ENCODE measurements at places on chromosomes 4 and X.

DNA sequence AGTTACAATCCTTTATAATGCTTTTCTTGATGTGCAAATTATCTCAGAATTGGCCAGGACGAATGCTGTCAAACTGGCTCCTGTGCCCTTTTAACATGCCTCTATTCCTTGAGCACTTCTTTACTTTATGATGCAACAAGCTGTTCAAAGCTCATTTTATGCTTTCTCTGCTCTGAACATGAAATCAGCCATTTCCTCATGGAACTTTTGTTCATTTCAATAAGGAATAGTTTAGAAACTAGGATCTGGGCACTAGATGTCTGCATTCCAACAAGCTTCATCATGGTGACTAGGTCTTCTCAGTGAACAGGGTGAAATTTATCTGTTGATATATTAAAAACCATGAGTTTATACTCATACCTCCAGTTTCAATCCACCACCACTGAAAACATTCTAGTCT is 87.3 kb upstream of the TEX13A start:
- no peak for DNase-seq

DNA sequence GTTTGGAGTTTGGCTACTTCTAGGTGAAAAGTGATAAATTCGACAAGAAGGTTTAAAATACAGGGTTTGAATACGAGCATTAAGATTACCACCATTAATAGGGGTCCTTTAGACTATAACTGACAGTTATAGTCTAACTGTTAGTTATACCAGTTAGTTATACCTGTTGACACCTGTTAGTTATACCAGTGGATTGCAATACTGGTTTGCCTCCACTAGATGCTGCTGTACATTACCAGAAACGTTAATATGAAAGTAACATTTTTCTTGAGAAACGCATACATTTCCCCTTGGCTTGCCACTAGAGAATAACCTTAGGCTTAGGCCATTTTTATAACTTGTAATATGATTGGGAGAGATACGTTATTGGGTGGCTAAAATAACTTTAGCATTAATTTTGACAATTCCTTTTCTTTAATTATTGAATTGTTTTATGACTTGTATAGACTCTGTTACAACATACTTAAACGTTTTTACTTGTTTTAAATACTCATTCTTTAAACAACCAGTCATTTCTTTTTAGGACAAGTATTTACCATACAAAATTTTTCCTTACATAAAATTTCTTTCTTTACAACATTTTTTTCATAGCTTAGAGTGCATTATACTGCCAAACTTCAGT is 911.2 kb downstream of the FSTL5 start:
- no peak for DNase-seq

DNA sequence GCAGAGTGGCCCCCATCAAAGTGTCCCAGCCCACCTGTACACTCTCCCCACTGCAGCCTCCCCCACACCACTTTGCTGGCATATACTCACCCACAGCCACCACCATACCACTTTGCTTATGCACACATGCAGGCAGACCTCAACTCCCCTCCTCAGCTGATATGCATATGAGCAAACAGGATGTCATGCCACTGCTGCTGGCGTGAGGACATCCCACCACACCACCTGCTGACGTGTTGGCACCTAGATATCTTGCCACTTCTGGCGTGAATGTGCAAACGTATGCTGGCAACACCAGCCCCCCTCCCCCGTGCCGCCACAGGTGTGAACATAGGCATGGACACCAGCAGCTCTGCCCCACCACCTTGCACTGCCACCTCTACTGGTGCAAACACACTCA is 22.4 kb upstream of the MAGEA8 start:
- DNase-seq, result no peak

- no peak for DNase-seq
These were observed 33.2 kb downstream of the HTT start for GRCh38 chr4:3107691-3108121.

DNA sequence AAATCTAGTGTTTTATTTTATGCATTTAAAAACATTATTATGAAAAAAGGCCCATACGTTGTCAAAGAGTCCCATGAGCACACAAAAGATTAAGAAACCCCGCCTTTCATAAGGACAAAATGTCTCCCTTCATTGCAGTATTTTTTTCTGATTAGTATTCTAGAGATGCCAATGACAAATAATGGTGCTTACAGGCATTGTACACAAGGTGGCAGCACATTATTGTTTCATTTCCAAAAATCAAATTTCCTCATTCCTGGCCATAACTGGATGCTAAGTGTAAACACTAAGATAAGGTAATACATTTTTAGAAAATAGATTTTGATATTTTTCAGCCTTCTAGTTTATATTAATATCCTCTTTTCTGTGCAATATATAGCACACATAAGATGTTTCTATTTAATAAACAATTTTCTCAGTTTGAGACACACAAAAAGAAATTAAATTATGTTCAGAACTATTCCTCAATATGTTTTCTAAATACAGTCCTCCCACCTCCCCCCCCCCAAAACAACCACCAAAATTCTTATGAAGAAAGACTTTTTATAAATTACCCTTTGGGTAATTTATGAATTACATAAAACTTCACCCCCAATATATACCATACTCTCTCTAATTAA is 47.7 kb downstream of the TIGD2 start:
- no peak for DNase-seq

- no peak for DNase-seq
These were observed 8.9 kb upstream of the AGA start for GRCh38 chr4:177451108-177451500.

DNA sequence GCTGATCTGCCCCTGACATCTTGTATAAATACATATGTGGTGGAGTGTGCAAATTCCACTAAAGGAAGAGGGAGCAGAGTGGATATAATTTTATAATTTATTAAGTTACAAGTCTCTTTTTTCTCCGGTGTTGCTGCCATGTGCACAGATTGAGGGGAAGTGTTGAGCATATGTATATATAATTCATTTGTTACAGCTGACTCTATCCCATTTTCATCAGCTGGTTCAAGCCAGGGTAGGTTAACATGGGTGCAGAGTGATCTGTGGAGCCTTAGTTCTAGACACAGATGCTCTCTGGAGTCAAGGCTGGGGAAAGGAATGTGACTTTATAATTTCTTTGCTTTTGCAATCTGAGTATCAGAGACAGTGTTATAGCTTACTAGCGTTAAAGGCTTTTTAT is 103.5 kb downstream of the WWC2 start:
- no peak for DNase-seq

DNA sequence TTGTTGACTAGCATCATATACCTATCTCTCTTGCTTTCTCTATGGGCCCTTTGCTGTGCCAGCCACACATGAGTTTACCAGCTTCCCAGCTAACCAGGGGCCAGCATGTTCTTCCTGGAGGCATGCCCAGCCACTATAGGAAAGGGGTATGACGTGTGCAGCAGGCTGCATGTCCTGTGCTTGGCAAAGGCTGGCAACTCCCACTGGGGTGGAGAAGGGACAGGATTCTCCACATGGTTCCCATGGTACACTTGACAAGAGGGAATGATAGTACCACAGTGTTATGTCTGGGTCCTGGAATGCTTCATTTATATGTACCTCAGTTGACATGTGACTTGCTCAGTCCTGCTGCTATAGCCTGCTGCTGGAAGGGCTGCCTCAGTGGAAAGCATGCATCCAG is 78.8 kb downstream of the TMEM164 start:
- DNase-seq, result no peak

- DNase-seq, result no peak
These were observed 19.3 kb downstream of the NOA1 start for GRCh38 chr4:56958111-56958517.

DNA sequence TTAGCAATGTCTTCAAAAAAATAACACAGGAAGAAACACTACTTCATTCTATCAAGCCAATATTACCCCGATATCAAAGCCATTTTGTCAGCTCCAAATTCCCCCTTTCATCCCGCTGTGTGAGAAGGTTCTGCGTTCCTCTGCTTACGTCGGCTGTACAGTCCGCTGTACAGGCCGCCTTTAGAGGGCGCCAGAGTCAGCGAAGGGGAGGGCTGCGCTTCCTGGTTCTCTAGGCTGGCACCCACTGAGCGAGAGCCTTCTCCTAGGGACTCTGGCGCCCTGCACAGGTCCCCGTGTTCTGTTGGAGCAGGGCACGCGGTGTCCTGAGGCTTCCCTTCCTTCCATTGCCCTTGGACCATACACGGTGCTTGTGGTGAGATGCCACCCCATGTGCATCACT is 25.3 kb upstream of the CT45A1 start:
- DNase-seq, result peak; percentile 48

DNA sequence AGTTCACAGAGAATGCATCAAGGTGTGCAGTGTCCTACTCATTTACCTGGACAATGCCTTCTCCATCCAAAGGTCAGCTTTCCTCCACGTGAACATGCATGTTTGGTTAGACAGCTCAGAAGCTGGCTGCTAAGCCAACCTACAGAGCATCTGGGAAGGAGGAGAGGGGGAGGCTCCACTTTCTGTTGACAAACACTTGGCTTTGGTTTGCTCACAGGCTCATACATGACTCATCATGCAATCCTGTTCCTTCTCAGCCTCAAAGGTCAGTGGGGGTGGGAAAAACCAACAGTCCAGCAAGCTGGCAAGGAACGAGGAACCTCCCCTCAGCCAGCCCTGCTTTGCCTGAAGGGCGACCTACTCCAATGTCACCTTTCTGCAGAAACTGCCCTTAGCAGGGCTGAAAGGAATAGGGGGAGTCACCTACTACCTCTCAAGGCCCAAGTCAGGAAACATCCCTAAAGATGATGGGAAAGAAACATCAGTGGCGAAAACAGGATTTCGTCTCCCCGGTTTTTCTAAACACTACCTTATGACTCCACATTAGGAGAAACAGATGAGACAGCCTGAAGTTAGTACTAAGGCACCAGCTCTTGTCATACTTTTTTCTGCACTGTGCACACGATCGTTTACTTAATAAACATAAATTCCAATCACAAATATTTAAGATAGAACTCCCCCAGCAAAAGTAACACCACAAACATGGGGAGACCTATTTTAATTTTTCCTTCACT is 37.9 kb downstream of the RELL1 start:
- DNase-seq, result no peak

GRCh38 chr4:8198906-8199593 is at the start of gene SH3TC1:
Gene SH3TC1 (plus strand): TSS chr4:8199290. CDS start chr4:8205195, 5,905 bp downstream.
- peak; percentile 77 for DNase-seq

DNA sequence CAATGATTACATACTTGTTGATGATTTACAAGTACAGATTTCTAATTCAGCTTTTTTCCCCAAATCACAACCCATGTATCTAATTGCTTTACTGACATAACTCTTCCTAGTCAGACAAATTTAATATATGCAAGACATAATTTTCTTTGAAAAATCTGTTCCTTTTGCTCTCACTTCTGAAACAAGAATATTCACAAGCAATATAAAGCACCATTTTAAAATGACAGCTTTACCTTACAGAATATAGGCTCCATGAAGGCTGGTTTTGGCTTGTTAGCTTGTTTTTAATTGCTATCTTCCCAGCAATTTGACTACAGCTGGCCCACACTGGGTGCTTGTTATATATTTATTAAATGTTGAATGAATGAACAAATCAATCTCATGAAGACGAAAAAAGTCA is 24.5 kb downstream of the GPM6A start:
- no peak for DNase-seq

- DNase-seq, result no peak
These were observed 313.9 kb downstream of the TECRL start for GRCh38 chr4:64095398-64095797.

DNA sequence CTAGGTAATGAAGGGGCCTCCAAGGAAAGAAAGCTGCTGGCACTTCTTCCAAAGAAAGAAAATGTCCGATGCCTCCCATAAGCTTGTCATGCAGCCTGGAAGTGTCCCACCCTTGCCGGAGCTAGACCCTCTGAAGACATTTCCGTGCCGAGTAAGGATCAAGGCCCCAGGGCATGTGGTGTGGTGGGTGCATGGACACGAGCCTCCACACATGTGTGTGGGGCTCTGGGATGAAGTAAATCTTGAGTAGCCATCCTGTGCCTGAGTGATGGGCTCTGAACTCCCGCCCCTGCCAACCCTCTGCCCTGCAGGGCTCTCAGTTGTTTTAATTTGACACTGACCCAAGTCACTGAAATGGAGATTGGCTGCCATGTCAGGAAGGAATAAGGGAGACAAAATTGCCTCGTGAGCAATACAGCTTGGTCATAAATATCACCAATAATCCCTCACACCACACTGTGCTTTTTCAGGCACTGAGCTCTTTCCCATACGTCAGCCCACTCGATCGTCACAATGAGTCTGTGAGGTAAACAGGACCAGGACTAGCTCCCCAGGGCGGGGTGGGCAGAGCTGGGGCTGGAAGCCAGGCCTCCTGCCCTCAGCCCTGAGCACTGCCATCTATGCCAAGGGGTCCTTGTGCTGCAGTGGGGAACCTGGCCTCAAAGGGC is 24.6 kb downstream of the CNGA2 start:
- DNase-seq, result no peak

GRCh38 chrX:141642979-141643378 is 53.5 kb downstream of the SPANXA2 start:
- DNase-seq, result no peak

DNA sequence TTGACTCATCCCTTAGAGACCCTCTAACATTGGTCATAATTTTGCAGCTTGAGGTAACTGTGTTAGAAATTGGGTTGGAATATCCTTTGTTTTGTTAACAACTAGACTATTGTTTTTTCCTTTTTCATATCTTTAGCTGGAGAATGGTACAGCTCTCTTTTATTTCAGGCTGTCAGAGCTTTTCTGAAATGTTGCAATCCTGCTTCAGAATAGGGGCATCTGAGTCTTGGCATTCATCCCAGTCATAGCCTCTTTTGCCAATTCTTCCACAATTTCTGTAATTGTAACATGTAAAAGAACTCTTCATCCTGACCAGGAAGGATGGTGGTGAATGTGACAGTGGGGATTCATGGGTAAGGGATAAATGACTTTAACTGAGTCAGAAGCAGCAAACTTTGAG is 128.7 kb downstream of the FHIP1A start:
- no peak for DNase-seq

Data from stimulated activated CD4-positive, alpha-beta T cell treated with anti-CD3 and anti-CD28 coated beads, Interleukin-15, amount 100 ng/mL, for 24 hours (primary cell).